ENCODE measurements at places on chromosomes 2 and 18. TPM values are rescaled to one million over a fixed set of nuclear protein-coding genes. Genes with fewer than 3 reads are reported as not detected.

The CD8B2 gene
- 0.29 TPM for total RNA-seq

The ATP6V1B1 gene
- total RNA-seq = 4.6 TPM

The WDCP gene
- 8.3 TPM for total RNA-seq

GRCh38 chr2:77301441-77301840, 220.7 kb downstream of the LRRTM4 start:
- H3K4me1 ChIP-seq = no peaks in the 10 kb centered on the region
- no peaks in the 10 kb centered on the region for H3K27me3 ChIP-seq
- no peaks in the 10 kb centered on the region for H3K36me3 ChIP-seq
